H4 (cell line): ENCODE measurements at places on chromosomes 6 and 20.

DNA sequence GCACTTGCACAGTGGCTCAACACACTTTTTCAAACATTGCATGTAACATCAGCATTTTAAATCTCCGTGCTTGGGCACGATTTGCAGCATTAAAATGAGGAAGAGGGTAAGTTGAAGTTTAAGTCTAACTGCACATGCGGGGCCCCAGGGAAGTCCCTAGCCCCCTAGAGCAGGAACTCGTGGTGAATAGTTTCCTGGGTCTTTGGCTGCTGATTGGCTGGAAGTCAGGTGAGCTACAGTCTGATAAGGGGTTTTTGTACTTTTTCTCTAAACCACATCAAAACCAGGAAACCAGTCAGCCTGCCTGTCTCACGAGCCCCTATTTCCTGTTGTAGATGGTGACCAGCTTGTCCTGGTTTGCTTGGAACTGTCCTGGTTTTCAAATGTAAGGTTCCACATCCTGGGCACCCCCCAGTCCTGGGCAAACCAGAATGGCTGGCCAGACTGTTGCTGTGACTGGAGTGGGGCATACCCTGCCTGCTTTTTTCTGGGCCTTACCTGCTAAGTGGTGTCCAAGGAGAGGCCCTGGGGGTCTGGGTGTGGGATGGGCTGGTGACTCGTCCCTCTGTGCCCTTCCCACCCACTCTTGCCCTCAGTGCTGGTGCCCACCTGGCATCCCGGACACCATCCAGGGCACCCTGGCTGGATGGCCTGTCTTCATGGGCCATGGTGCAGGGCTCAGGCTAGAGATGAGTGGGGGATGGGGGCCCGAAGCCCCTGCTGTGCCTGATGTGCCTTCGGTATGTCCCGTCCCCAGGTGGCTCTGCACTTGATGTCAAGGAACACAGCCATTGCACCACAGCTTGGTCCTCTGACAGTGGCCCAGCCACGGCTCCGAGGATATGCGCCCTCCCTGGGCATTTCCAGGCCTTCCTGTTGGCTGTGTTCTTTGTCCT is 31.8 kb downstream of the SUN5 start:
- no peak for DNase-seq

DNA sequence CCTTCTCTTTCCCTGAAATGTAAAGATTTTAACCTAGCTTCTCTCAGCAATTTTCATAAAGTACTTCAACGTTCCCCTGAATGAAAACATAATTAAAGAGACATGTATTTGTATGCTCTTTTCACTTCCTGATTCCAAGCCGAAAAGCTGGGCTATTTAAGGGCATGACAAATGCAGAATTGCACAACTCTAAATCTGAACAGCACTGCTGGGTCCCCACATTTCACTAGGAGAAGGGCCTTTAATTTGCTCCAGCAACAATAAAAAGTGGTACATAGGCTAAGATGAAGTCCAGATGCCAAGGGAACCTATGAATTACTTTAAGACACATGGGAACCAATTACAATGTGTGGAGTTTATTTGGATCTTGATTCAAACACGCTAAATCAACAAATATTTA is 42.0 kb downstream of the IRAK1BP1 start:
- no peak for DNase-seq

GRCh38 chr6:42243046-42243445 is 25.4 kb upstream of the MRPS10 start:
- no peak for DNase-seq

DNA sequence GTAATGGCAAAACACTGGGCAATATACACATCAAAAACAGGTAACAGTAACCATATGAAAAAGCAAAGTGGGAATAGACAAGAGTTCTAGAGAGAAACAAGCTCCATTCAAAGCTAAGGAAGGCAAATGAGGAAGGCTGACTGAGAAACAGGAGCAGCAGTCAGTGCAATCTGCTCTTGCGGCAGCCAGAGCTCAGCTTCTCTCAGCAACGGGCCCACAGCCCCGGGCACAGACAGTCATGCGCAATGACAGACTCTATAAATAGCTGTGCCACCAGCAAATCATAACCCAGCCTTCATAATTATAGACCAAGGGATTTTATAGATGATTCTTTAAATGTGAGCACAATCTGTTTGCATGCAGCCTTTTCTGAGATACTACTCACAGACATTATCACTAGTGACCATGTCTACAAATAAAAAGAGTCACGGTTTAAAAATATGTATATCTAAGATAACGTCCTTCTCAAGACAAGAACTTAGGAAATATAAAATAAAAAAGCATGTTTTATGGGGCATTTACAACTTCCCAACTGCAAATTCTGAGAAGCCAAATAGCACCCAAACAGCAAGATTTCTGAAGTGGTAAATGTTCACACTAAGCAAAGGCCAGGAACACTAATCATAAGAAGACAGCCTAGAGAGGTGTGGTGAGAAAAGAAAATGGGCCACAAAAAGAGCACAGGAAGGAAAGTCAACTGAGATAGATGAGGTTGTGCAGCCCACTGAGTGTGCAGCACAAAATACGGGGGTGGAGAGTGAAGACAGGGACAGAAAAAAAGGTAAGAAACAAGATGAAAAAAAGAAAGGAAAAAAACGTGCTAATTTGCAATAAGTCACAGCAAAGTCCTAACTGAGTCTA is 39.9 kb upstream of the BEND6 start:
- DNase-seq = no peak

GRCh38 chr6:87675004-87675681 is 26.9 kb downstream of the AKIRIN2 start:
- no peak for DNase-seq

- DNase-seq = no peak
Observed at GRCh38 chr6:112149236-112149635, 61.8 kb downstream of the FAM229B start.

- DNase-seq = no peak
Observed at GRCh38 chr6:12895721-12896120, 179.2 kb downstream of the PHACTR1 start.

DNA sequence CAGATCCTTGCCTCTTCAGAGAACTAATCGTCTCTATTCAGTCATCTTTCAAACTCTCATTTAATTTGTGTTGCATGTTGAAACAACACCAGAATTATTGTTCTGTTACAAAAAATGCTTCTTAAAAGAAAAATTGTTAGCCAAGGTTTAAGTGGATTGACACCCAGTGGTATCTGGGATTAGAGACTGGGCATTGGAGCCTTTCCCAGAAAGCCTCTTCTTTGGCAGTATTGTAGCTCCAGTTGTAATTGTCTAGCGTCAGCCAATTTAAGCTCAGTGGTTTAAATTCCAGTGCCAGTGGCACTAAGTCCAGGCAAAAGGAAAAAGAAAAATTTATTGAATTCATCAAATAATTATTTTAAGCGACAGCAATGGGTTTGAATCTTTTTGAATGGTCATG is 801 bp downstream of the CCDC28A start:
- DNase-seq = no peak

- no peak for DNase-seq
Observed at GRCh38 chr6:101195588-101195987, 197.9 kb upstream of the GRIK2 start.

DNA sequence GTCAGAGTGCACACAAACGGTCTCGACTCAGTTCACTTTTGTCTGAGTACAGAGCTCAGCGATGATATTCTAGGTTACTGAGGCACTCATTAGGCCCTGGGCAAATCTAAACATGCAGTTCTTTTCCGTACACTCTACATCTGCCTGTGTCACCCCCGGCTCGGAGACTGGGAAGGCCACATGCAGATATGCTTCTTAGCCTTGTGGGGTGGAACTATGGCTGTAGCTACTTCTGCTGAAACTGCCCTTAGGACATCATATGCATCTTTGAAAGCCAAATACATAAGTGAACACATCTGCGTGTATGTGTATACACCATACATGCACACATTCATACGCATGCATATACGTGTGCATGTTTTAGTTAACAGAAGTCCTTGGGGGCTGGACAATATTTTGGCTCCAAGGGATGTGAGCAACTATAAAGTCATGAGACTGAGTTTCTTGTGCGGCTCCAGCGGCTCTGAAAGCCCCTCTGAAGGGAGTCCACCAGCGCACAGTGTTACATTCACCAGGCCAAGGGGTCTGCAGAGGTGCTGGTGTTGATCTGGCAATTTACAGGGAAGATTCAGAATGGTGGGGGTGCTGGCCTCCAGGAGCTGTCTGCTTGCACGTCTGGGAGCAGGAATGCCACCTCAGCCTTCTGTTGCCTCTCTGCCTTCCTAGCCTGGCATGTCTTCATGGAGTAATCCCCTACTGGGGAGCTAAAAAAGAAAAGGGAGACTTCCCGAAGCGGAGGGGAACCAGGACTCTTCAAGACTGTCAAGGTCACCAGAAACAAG is 31.6 kb downstream of the PSMG4 start:
- DNase-seq = no peak

DNA sequence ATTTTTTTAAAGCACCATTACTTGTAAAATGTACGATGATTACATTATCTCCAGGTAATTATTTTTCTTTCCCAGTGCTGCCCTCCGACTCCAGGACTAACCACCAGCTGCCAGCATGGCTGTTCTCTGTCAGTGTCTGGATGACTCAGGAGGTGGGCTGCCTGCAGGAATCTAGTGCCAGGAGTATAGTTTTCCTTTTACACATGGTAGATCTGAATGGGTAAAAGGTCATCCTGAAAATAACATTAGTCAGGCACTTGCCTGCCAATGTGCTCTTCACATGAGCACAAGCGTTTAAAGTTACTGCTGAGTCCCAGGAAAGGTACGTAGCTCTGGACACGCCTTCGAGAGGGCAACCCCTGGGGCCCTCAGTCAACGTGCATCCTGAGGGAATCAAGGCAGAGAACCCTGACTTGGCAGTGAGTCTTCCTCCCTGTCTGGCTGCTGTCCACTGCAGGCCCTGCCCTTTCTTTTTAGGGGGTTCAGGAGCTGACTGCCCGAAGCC is 2.4 kb downstream of the DYNLT1 start:
- DNase-seq = peak; percentile 70

DNA sequence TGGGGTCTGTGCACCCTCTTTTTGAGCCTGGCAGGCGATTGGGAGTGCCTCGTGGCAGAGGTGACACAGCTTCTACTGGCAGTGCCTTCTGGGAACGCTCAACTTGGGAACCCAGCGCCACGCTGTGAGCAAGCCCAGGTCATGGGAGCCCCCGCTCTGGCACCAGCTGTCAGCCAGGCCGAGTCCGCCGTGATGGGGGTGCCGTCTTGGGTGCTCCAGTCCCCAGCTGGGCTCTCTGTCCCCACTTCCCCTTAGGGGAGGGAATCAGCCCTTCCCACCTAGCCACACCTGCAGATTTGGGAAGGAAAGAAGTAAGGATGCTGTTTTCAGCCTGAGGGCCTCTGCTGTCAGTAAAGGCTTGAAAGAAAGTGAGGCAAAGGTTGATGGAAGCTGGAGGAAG is 31.0 kb upstream of the NTSR1 start:
- no peak for DNase-seq

DNA sequence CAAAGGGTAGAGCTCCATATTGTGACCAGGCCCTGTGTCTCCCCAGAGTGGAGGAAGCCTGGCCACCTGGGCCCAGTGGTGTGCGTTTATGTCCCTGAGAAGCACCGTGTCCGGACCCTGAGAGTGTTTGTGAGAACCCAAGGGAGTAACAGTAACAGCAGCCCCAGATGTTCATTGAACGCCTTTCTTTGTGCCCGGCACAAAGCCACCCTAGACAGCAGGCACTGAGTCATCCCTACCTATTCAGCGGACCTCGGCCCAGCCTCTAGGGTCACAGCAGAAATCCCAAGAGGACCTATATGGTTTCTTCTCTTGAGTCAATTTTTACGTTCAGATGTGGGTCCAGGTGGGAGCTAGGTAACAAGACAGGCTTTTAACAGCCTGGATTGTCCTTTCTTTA is 24.5 kb downstream of the BCAS4 start:
- no peak for DNase-seq

- DNase-seq = no peak
Observed at GRCh38 chr20:12416281-12416680, 498.6 kb downstream of the BTBD3 start.

GRCh38 chr20:38829296-38829875 is 23.9 kb downstream of the PPP1R16B start:
- DNase-seq = no peak

GRCh38 chr6:14642842-14643241 is 525.3 kb downstream of the CD83 start:
- no peak for DNase-seq

GRCh38 chr6:28522594-28523240 is 3.0 kb upstream of the GPX5 start:
- no peak for DNase-seq

DNA sequence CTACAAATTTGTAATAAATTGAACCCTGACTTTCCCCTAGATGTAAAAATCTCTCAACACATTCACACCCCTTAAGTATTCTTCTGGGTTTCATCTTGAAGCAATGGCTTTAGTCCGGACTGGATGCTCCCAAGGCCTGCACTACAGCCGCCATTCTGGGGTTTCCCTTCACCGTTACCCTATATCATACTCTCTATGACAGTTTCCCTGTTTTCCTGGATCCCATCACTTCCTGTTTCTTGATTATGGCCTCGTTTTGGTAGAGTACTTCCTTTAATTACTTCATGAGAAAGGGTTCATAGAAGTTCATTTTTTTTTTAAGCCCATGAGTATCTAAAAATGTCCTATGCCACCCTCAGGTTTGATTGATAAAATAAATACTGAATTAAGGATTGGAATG is 11.7 kb downstream of the FIG4 start:
- DNase-seq = no peak

DNA sequence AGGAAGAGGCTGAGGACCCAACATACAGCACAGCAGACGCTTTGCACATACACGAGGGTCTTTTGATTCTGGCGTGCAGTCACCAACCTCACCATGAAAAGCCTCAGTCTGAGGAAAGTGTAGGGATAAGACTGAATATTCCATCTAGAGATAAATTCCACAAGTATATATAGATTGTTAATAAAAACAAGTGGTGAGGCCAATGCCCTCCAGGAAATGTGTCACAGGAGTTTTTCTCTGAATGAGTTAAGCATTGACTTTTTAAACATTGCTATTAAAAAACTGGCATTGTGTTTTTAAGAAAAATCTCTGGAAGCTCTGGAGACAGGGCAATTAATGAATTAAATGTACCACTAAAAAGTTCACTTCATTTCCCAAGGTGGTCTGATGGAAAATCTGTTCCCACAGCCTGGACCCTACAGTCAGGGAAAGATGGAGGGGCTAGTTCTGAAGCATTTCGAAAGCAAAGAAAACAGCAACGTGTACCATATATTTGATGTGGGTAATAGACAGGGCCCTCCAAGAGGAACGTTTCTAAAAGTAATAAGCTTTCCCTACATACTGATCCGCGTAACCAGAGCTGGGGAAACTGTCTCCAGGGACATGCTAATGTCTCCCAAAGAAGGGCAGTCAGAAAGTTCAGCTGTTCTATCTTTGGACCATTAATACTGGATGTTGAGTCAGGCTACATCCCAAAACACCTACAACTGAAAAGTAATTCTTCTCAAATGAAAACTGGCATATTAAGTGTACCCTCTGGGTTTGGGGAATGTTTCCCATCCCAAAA is 301.1 kb downstream of the FOXC1 start:
- DNase-seq = no peak

- DNase-seq = no peak
Observed at GRCh38 chr6:145506565-145506964, 228.8 kb downstream of the EPM2A start.
